ENCODE measurements at places on chromosomes 12 and 14.

GRCh38 chr14:103118018-103118662, 5.1 kb upstream of the TNFAIP2 start:
- no peak for DNase-seq
- H3K4me1 ChIP-seq = peaks cover 13% of the 10 kb centered on the region
- no peaks in the 10 kb centered on the region for H3K36me3 ChIP-seq
- no peak overlapping the region for H3K4me3 ChIP-seq
- peaks cover 4% of the 10 kb centered on the region for H3K27me3 ChIP-seq
- no peak overlapping the region for H3K27ac ChIP-seq

DNA sequence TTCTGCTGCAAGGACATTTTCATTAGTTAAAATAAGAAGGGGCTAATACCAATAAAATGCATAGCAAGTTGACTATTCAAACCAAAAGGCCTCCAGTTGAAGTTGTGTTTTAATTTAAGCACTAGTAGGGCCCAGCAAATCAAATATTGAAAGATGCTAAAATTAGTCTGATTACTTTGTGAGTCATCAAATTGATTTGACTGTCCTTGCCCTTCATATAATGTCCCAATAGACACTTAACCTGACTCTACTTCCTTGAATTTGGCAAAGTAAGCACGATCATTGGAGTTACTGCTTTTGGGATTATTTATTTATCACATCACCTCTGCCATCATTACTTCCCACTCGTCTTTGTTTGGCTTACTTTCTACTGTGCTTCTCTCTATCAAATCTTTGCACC, 798.5 kb downstream of the DIO2 start:
- no peaks in the 10 kb centered on the region for H3K4me1 ChIP-seq
- DNase-seq = no peak
- H3K27ac ChIP-seq = no peak overlapping the region
- H3K4me3 ChIP-seq = no peak overlapping the region
- H3K36me3 ChIP-seq = no peaks in the 10 kb centered on the region
- H3K27me3 ChIP-seq = no peaks in the 10 kb centered on the region

- no peaks in the 10 kb centered on the region for H3K27me3 ChIP-seq
- no peak for DNase-seq
- no peak overlapping the region for H3K27ac ChIP-seq
- no peaks in the 10 kb centered on the region for H3K36me3 ChIP-seq
- peaks cover 7% of the 10 kb centered on the region for H3K4me1 ChIP-seq
- H3K4me3 ChIP-seq = no peak overlapping the region
These were observed 88.4 kb downstream of the BBS10 start for GRCh38 chr12:76259660-76260389.

- peak overlapping the region; percentile 70 for H3K27ac ChIP-seq
- peaks cover 7% of the 10 kb centered on the region for H3K36me3 ChIP-seq
- DNase-seq = no peak
- peaks cover 16% of the 10 kb centered on the region for H3K27me3 ChIP-seq
- peak overlapping the region; percentile 32 for H3K4me3 ChIP-seq
These were observed 3.8 kb downstream of the LRP1 start for GRCh38 chr12:57131896-57132744.

GRCh38 chr12:12779529-12779928, 5.9 kb upstream of the APOLD1 start:
- peaks cover 12% of the 10 kb centered on the region for H3K4me1 ChIP-seq
- no peak for DNase-seq
- H3K27me3 ChIP-seq = peaks cover 4% of the 10 kb centered on the region
- no peaks in the 10 kb centered on the region for H3K36me3 ChIP-seq
- H3K4me3 ChIP-seq = no peak overlapping the region

DNA sequence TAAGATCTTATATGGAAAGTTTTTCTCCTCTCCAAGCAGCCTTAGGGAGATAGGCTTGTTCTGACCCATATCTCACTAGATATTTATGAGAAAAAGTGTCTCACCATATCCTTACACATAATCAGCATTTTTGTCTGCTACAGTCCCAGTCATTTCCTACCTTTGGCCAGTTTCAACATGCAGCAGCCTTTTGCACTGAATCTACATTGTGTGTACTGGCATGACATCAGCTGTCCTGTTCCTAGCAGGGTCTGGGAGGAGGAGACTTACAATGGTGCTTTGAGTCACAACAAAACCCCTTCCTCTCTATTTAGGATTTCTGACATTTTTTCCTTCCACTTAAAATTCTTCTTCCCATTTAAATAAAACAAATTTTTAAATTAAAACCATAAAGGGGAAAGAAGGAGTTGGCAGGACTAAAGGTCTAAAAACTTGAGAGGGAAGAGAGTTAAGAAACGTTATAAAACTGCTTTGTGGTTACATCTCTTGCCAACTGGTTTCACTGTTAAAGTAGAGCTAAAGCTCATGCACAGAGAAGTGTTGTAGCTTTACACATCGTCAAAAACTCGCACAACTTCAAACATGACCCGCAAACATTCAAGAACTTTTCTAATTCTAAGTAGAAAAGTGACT, 53.3 kb upstream of the CERS5 start:
- peak overlapping the region; percentile 70 for H3K27ac ChIP-seq
- no peaks in the 10 kb centered on the region for H3K36me3 ChIP-seq
- no peaks in the 10 kb centered on the region for H3K27me3 ChIP-seq

DNA sequence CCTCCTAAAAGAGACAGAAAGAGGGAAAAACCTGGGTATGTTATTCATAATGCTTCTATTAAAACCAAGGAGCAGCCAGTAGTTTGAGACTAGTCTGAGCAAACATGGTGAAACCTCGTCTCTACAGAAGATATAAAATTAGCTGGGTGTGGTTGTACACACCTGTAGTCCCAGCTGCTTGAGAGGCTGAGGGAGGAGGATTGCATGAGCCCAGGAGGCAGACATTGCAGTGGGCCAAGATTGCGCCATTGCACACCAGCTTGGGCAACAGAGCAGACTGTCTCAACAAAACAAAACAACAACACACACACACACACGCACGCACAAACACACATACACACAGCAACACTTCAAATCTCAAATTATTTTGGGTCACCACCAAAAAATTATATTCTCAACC, 27.8 kb downstream of the HECTD4 start:
- H3K4me3 ChIP-seq = no peak overlapping the region
- H3K4me1 ChIP-seq = peaks cover 5% of the 10 kb centered on the region
- no peaks in the 10 kb centered on the region for H3K36me3 ChIP-seq
- H3K27ac ChIP-seq = no peak overlapping the region
- H3K27me3 ChIP-seq = peaks cover 2% of the 10 kb centered on the region

GRCh38 chr14:94483729-94484275, 7.8 kb upstream of the SERPINA9 start:
- no peak for DNase-seq
- no peaks in the 10 kb centered on the region for H3K36me3 ChIP-seq
- H3K4me3 ChIP-seq = no peak overlapping the region

DNA sequence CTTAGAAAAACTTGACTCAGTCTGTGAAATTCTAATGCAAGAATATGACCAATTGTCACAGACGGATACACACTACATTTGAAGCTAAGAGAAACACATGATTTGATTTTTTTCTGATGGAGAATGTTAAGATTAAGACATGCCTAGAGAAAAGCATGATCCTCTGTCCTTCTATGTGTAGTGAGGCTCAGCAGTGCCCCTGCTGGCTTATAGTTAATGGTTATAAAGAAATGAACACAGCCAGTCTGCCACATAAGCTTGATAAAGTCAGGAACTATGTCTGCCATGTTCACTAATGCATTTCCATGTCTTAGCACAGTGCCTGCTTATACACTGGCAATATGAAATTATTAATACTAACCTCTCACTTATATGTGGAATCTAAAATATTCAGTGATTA, 168.1 kb upstream of the DAAM1 start:
- no peak overlapping the region for H3K4me3 ChIP-seq
- peak; percentile 23 for DNase-seq
- H3K36me3 ChIP-seq = no peaks in the 10 kb centered on the region
- no peaks in the 10 kb centered on the region for H3K4me1 ChIP-seq
- H3K27me3 ChIP-seq = no peaks in the 10 kb centered on the region

DNA sequence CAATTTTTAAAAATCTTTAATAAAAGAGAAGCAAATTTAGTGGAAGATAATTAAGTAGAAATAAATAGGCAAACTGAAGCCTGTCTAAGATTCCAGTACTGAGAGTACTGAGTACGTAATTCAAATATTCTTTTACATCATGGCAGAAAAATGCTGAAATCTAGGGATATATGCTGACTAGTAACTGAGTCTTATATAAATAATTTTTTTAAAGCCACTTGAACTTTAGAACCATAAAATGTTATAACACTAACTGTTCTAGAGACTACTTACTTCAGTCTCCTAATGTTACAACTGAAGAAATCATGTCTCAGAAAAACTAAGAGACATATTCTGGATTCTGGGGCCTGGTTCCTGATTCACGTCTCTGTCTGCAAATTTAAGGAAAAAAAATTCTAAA, 230.6 kb upstream of the PLEKHG7 start:
- H3K27me3 ChIP-seq = no peaks in the 10 kb centered on the region
- DNase-seq = no peak
- no peak overlapping the region for H3K27ac ChIP-seq
- no peaks in the 10 kb centered on the region for H3K4me1 ChIP-seq
- no peaks in the 10 kb centered on the region for H3K36me3 ChIP-seq

DNA sequence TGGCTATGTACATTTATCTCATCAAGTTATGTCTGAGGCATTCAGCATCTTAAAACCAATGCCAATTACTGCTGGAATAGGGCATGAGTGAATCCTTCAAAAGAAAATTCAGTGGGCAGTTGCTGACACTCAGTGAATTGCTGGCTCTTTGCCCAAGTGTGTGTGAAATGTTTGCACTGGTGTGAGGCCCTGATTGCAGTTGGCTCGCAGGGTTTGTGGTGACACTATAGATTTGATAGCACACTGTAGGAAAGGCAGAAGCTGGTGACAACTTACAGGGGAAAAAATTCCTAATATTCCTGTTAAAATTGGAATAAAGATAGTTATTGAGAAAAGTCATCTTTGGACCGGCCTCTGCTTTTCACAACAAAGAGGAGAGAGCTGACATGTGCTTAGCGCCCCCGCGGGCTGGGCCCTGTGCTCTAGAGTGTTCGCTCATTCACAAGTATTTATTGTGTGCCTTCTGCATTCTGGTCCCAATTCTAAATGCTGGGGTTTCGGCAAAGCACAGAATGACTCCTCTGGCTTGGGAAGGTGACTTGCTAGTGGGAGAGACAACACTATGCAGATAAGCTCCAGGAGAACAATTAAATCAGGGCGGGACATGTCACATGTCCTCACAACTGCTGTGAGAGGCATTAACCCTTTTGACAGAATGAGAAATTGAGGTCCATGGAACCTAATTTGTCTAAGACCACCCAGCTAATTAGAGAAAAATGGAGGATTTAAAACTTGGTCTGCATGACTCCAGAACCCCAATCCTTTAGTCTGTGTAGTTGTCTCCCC, 418.7 kb downstream of the NPAS3 start:
- DNase-seq = no peak
- H3K27ac ChIP-seq = no peak overlapping the region
- no peaks in the 10 kb centered on the region for H3K36me3 ChIP-seq
- peaks cover 2% of the 10 kb centered on the region for H3K4me1 ChIP-seq
- no peak overlapping the region for H3K4me3 ChIP-seq

- H3K4me3 ChIP-seq = no peak overlapping the region
- no peaks in the 10 kb centered on the region for H3K4me1 ChIP-seq
- peaks cover 7% of the 10 kb centered on the region for H3K27me3 ChIP-seq
- peaks cover 8% of the 10 kb centered on the region for H3K36me3 ChIP-seq
These were observed 416.9 kb downstream of the TMEM132D start for GRCh38 chr12:129486931-129487330.

DNA sequence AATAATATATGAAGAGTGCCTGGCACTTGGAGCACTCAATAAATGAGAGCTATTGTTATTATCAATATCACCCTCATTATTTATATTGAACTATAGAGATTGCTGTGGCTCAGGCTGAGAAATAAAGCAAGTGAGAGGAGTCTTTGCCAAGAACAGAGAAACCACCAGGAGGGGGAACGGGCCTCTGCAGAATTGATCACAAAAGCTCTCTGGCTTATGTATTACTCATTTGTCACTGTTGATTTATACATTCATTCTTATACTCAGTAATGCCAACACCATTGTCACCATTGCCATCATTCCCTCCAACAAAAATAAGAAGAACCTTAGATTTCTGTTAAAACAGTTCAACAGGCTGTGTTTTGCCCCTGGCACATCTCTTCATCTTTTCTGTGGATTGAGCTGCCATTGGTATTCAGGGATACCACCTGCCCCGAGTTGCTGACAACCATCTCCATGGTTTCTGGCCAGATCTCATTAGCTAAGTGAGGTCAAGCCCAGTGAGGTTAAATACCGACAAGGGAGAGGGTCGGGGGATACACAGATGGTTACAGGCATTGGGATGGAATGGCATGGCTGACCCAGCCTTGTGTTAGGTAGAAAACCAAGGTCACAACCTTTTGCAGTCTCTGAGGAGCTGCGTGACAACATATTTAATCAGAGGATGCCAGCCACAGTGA, 21.8 kb upstream of the PCNX1 start:
- H3K27ac ChIP-seq = no peak overlapping the region
- H3K4me1 ChIP-seq = peaks cover 21% of the 10 kb centered on the region
- no peak for DNase-seq
- no peak overlapping the region for H3K4me3 ChIP-seq

GRCh38 chr12:12032260-12032791, 38.4 kb upstream of the BCL2L14 start:
- H3K4me3 ChIP-seq = peak overlapping the region; percentile 68
- peaks cover 2% of the 10 kb centered on the region for H3K27me3 ChIP-seq
- peak overlapping the region; percentile 97 for H3K27ac ChIP-seq
- DNase-seq = no peak

GRCh38 chr14:100539003-100539660, 48.1 kb downstream of the BEGAIN start:
- peaks cover 9% of the 10 kb centered on the region for H3K27me3 ChIP-seq
- peaks cover 4% of the 10 kb centered on the region for H3K36me3 ChIP-seq
- no peak overlapping the region for H3K4me3 ChIP-seq

DNA sequence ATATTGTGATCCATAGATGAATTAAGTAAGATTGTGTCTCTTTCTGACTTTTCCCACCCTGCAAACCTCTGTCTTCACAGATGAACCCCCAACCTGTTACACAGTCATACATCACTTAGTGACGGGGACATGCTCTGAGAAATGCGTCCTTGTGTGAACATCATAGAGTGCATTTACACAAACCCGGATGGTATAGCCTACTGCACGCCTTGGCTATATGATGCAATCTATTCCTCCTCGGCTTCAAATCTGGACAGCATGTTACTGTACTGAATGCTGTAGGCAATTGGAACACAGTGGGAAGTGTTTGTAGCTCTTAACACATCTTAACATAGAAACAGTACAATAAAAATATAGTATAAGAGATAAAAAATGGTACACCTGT, 7.4 kb upstream of the TESPA1 start:
- H3K4me1 ChIP-seq = no peaks in the 10 kb centered on the region
- no peaks in the 10 kb centered on the region for H3K36me3 ChIP-seq

DNA sequence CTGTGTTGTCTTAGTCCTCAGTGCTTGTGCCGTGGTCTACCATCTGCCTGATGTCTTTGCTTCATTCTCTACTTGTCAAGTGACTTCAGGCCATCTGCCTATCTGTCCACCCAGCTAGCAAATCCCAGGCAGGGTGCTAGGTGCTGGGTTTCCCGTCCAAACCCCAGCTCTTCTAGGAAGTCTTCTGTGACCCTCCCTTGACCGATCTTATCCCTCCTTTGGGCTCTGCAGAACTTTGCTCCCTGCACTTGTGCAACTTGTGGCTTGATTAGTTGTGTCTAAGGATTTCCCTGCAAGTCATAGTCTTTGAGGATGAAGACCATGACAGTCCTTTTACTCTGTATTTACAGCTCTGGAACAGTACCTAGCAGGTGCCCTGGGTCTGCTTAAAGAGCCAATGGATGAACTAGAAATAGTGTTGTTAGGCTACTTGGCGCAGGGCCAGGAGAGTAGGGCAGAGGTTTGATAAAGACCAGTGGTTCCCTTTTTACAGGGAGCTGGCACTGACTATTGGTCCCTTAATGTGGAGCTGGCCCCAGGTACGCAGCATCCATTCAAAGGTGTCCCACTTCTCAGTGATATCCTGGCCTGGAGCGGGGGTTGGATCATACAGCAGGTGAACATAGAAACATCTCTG, 60.1 kb downstream of the ADCK1 start:
- no peaks in the 10 kb centered on the region for H3K4me1 ChIP-seq
- DNase-seq = no peak
- H3K36me3 ChIP-seq = peaks cover 9% of the 10 kb centered on the region
- no peak overlapping the region for H3K27ac ChIP-seq
- H3K4me3 ChIP-seq = no peak overlapping the region

Data from endothelial cell (in vitro differentiated cells).